ENCODE measurements at places on chromosomes 16 and 17. TPM values are rescaled to one million over a fixed set of nuclear protein-coding genes. Genes with fewer than 3 reads are reported as not detected.

The MYH8 gene
- not detected for total RNA-seq

The CFAP97D1 gene
- total RNA-seq = under 0.01 TPM

The WSB1 gene
- total RNA-seq = 290 TPM

- DNase-seq = no peak
Observed at GRCh38 chr17:44797802-44798201, 32.3 kb downstream of the GJC1 start.

DNA sequence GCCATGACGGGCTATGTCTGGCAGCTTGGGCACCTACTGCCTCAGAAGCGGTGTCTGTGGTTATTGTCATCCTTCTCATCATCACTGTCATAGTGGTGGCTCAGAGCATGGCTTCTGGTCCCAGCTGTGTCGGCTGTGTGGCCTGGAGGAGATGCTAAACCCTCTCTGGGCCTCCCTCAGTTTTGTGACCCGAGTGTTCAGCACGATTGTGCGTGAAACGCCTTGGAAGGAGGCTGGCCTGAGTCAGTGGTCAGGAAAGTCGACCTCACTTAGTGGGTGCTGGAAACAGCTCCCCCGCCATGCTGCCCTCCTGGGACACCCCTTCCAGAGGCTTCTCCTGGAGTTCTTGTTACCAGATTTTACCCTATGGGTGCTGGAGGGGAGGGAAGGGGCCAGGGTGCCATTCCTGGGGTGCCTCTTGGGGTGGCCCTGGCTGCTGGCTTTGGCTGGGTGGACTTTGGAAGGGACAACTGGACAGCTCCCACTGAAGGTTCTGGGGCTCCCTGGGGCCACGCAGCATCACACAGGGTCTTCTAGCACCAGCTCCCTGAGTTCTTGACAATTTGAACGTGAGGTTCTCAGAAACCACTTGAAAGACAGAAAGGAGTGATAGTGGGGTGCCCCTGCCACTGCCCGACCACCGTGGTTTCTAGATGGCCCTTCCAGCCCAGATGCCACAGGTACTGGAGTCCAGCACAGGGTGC lies 226.5 kb upstream of the GSE1 start:
- no peak for DNase-seq

DNA sequence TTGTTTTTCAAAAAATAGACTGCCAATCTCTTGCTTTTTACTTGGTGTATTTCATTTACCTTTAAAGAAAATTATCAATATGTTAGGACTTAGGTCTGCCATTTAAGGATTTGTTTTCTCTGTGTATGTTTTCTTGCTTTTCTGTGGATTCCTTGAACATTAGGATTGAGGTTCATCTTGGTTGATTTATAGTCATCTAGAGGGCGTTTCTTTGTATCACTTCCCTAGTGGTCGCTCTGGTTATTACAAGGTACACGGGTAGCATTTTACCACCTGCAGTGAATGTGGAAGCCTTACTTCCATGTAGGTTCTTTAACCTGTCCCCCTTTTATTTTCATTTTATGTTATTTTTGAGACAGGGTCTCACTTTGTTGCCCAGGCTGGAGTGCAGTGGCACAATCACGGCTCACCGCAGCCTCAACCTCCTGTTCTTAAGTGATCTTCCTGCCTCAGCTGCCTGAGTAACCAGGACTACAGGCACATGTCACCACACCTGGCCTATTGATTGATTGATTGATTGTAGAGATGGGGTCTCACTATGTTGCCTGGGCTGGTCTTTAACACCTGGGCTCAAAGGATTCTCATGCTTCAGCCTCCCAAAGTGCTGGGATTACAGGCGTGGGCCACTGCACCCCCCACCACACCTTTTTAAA lies 35.2 kb upstream of the CBX4 start:
- DNase-seq = peak; percentile 13

Measured in hematopoietic multipotent progenitor cell (in vitro differentiated cells).